ENCODE measurements at places on chromosomes 6 and 20.

DNA sequence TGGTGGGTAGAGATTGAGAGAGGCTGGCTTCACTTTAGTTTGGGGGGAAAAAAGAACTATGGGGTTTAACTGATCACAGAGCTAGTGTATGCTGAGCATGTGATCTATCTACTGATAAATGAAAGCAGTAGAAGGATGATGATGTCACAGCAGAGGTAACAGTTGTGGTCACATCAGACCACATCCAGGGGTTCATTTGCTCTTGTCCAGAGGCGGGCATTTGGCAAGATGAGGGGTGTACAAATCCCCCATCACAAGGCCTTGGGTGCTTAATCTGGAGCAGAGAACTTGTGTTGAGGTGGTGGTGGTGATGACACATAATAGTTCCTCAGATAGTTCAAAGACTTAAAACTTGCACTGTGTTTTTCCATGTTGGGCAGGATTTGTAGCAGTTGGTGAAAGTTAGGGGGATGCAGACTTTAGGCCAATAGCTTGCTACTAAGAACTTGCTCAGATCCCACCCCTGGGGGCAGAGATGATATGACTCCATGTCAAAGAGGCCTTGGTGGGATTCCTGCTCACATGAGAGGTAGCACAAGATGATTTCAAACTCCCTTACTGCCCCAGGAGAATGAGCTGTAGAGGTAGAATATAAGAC lies 63.4 kb downstream of the PRDM1 start:
- DNase-seq, result no peak

GRCh38 chr6:32936239-32937152 lies 4.3 kb downstream of the HLA-DMB start:
- no peak for DNase-seq

- DNase-seq, result no peak
These were observed 24.7 kb downstream of the NFATC2 start for GRCh38 chr20:51517839-51518238.

DNA sequence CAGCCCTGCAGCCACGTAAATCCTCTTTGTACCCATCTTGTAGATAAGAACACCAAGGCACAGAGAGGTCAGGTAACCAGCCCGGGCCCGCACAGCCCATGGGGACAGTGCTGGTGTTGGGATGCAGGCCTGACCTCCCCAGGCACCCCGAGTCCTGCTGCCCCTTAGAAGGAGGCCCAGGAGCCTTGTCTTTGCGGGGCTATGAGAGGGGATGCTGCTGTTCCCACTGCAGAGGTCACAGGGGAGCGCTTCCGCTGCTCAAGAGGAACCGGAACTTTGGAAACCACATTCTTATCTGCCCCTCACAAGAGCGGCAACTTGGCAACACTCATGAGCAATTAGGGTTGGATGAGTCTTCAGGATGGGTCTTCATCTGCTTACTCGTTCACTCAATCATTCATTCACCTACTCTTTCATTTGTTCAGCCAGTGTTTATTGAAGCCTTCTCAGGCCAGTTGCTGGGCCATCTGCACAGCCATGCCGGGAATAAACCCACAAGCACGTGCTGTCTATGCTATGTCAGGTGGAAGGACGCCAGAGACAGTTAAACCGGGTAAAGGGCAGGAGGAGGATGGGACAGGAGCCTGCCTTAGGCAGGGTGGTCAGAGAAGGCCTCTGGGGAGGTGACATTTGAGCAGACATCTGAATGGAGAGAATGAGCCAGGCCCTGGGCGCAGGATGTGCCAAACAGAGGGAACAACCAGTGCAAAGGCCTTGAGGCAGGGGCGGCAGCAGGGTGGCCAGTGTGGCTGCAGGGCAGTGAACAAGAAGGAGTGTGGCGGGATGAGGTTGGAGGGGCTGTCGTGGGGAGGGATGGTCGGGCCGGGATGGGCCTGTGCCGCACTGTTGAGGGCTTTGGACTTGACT lies 60.8 kb downstream of the RBM38 start:
- DNase-seq, result no peak

DNA sequence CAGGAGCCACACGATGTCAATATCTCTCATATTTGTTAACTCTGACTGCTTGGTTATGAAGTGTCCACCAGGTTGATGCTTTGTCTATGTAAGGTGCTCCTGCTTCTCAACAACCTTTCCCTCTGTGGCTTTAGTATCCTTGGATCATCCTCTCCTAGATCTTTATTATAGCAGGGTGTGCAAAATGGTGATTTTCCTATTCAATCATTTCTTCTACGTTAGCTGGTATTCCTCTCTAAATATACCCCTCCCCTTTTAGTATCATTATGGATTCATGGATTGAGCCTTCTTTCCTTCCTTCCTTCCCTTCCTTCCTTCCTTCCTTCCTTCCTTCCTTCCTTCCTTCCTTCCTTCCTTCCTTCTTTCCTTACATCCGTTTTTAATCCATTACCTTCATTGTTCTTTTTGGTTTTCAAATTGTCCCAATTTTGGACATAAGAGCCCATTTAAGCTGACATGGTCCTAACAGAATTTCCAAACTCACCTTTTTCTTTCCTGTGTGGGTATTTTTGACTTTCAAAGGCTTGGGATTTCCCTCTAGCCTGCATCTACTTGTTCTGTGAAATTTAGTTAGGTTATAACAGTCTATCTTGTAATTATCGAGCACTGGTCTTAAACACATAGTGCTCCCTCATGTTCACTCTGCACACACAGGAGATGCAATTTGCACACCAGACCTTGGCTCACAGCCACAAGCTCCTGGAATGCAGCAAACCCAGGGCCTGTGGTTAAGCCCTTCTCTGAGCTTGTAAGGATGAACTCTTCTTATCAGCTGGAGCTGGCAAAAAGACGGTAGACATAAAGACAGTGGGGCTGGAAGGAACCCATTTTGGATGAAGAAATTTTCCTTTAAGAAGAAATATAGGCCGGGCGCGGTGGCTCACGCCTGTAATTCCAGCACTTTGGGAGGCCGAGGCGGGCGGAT lies 109.9 kb downstream of the SLC24A3 start:
- no peak for DNase-seq

GRCh38 chr20:39960522-39961428 lies 728.3 kb downstream of the MAFB start:
- no peak for DNase-seq

DNA sequence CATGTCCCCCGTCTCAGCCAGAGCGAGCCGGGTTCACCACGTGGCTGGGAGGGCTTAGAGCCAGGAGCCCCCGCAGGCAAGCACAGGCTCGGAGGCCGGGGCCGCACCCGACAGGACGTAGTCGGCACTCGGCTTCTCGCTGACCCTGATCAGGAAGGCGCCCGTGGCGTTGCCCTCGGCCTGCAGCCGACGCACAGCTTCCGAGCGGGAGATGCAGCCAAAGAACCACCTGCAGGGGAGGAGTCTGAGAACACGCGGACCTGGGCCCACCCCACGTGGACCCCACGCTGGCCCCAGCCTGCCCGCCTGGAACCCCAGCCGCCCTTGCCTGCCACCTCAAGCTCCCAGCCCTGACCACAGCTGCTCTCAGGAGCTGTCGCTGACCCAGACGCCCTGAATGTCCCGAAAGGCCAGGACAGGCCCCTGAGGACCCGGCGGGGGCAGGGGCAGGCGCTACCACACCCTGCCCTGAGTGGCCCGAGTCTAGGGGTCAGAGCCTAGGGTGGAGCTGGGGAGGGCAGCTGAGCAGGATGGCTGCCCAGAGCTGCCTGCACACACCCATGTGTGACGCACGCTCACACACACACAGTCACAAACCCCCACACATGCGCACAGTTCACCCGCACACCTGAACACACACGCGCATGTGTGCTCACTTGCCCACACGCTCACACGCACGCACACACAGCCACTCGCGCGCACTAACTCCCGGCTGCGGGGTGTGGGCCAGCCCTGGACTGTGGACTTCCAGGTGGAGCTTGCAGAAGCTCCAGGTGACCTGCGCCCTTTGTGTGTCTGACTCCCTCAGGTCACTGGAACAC lies 2.1 kb downstream of the PTK6 start:
- DNase-seq, result no peak

DNA sequence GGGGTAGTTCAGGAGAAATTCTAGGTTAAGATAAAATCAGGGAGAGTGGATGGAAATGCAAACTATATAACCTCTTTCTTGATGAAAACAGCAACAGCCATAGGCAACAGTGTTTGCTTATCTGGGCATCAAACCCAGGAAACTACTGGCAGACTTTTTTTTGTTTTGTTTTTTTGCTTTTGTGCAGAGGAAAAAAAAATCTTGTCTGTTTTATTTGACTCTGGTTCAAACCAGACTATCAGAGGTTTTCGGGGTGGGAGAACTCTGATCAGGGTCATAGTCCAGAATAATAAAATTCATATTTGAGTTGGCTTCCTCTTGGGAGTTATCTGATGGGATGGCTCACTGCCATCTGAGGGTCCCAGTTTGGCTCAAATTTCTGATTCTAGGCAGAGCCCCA lies 88.8 kb upstream of the ZNFX1 start:
- no peak for DNase-seq

DNA sequence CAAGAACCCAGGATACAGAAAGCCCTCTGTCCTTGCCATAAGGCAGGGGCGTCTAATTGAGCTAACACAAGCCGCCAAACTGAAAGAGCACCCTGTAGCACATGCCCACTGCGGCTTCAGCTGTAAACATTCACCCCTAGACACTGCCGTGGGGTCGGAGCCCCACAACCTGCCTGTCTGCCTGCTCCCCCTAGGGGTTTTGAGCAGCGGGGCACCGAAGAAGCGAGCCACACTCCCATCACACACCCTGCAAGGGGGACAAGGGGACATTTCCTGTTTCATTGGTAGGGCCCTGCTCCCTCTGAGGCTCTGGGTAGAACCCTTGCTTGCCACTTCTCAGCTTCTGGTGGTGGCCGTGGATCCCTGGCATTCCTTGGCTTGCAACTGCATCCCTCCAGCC lies 45.2 kb upstream of the BCLAF1 start:
- no peak for DNase-seq

DNA sequence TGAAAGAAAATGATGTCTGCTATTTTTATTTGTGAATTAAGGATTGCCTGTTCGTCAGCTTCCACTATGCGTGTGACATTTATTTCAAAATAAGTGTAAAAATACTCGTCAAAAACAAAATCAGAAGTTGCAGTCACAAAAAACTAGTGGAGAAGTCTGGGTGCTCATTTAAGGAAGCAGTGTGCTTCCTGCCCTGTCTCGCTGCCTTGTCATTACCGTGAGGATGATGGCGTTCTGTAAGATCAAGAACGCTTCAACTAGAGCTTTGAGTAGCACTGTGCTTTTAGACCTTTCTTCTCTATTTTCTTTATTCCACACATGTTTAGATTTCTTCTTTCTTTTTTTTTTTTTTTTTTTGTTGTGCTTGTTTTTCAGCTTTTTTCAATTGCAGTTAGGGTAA lies 186.9 kb downstream of the TBC1D7 start:
- no peak for DNase-seq

DNA sequence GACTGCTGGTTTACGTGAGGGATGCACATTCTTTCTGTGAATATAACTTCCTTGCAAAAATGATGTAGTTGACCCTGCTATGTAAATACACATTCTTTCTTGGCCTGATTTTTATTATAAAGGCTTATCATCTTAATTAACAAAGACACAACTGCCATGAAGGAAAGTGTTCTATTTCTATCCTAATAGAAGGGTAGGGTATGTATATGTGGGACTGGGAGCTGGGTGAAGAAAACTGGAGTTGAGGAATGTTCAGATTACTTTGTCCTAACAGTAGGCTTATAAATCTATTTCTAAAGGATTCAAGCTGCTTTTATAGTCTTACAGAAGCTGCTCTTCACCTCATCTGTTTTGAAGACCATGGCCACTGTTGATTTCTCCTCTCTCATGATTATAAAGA lies 76.5 kb upstream of the RGS17 start:
- DNase-seq, result no peak

DNA sequence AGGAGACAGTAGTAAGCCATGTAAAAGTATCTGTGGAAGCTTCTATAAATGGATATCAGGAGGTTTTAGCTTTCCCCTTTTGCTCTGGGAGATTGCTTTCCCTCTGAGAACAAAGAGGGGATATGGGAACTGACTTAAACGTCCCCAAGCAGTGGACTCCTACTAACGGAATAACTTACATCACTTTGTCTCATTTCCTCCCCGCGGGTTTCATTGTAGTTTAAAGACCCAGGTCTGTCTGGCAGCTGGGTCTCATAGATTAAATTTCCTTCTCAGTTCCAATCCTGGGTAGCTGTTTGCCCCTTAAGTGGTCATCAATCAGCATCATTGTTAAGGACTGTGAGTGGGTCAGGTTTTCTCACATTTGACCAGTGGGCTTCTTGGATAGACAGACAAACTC lies 68.7 kb downstream of the PLAGL1 start:
- no peak for DNase-seq

- DNase-seq, result no peak
These were observed 13.5 kb upstream of the TBX18 start for GRCh38 chr6:84777888-84778287.

- no peak for DNase-seq
These were observed 63.0 kb upstream of the VSTM2L start for GRCh38 chr20:37839955-37840354.

Data from PC-9 (cell line).